CD4-positive, alpha-beta T cell treated with Interferon alpha-2 for 1 hour (primary cell): ENCODE measurements at places on chromosomes 4 and X.

DNA sequence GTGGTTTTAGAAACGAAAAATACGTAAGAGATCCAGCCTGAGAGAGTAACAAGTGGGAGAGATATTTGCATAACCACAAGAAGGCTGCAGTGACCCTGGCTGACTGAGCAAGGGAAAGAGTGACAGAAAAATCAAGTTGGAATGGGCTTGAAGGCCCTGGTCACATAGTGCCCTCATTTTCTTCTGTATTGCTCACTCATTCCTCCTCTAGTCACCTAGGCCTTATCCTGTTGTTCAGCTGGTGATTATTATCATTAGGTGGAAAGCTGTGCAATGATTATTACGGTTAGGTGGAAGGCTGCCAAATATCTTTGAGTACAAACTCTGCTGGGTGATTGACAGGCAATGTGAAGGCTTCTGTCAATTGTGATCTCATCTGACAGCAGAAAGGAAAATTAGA lies 2384.1 kb downstream of the PCDH7 start:
- no peak for DNase-seq

GRCh38 chr4:156545003-156545785 lies 426.4 kb downstream of the PDGFC start:
- no peak for DNase-seq

DNA sequence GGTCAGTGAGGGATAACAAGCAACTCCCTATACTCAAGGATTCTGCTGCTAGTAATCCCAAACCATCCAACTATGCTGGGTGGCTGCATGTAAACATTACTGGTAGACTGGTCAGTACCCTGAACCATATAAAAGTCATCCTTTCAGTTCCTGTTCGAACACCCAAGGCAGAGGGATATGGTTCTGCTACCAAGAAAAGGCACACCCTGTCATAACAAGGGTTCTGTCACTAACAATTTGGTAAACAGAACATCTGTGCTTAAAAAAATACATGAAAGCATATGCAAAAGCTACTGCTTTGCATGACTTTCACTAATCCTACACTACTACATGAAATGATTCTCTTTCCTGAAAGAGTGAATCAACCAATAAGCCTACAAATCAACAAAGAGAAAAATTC lies 76.8 kb upstream of the MCF2 start:
- no peak for DNase-seq

DNA sequence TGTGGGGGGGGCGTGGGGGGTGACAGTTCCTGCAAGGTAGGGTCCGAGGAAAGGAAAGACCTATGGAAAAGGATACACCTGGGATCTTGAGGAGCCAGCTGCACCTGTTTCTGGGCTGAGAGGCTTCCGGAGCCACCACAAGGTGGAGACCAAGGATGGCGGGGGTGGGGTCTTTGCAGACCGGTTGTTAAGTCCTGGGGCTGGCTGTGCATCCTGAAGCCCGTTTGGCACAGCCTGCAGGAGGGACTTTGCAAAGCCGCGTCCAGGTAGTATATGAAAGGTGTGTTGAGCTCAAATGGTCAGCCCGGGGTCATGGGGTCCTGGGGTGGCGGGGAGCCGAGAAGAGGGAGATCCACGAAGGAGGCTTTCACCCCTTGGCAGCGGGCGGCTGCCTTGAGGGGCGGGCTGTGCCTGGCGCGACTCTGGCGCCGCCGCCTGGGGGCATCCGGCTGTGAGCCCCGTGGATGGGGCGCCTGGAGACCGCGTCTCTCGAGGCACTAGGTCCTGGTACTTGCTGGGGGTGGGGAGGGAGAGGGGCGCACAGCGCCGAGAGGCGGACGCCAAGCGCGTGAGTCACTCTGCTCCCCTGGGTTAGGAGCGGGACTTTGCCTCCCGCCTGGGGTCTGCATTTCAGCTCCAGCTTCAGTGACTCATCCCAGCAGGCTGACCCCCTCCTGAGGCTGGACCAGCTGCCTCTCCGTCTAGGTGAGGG lies 58.2 kb upstream of the DYNLT3 start:
- no peak for DNase-seq

DNA sequence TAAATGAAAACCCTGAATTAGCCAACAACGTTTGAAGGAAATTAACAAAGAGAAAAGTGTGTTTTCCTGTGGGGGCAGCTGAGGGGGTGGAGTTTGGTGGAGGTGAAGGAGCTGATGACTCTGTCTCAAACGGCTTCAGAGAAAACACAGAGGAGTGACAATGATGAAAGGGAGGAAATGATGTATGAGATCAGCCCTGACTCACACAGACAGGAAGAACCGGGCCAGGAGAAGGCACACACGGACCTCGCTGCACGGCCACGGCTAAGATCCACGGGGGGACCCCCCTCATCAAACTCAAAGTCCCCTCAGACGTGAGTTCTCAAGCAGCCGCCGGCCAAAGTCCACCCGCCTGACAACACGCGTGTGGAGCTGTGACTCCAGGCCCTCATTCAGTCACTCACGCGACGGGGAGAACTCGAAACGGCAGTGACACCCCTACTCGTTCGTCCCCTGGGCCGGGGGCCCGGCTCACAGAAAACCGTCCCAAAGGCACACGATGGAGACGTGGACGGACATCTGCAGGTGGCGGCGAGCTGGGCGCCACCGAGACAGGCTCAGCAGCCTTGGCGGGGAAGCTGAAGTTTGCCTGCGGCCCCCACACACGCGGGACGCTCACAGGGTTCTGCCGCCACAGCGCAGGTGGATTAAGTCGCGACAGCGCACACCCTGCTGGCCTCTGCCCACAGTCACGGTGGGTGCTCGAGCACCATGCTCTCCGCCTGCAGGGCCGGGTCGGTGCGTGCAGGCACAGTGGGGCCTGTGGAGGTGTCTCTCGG lies 28.8 kb downstream of the PPP2R3B start:
- DNase-seq, result peak; percentile 41

DNA sequence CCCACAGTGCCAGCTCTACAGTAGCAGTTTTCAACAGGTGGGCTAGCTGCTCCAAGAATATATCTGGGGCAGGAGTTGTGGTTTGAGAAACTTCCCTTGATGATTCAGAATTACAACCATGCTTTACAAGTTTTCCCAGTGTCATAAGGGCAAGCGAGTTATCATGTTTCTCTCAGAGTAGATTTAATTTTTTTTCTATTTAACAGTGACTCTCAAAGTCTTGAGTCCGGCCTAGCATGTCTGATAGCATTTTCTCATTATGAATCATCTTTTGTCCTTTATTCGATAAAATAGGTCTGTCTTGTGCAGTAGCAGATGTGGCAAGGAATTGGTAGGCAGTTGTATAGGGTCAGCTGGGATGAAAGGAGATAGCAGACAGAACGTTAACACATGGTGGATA lies 62.2 kb upstream of the SPANXD start:
- no peak for DNase-seq

DNA sequence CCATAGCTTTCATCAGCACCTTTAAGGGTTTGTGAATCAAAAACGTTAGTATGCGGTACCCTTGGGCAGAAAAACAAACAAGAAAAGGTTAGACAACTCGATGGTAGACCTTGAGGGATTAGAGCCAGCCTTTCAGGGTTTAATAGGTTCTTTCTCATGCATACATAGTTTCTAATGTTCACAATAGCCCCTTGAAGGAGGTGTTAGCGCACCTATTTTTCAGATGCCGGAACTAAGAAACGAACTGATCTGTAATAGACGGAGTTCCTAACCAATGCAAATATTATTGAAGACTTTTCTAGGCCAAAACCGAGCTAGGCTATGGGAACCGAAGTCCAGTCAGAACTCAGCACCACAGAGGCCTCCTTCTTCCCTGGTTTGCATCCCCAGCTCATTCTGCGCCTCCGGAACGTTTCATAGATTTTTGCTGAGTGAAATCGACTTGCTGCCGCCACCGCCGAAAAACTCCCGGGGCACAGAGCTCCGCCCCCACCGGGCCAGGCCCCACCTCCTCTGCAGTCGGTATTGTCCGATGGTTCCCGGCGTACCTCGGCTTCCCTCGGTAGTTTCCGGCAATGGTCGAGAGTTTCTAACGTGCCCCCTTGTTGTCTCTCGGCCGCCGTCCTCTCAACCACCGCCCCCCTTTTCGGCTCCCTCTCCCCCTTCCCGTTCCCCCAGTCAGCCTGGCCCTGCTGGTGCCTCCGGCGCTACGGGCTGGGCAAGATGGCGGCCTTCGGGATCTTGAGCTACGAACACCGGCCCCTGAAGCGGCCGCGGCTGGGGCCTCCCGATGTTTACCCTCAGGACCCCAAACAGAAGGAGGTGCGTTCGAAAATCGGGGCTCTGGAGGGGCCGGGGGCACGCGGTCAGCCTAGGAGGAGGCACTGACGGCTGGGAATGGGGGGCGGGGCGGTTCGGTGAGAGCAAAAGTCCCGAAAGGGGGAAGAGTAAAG lies at the start of gene MED12:
TSS of gene MED12 (plus strand) at position 565 of the 953 bp plus-strand sequence. CDS start at position 724, 159 bp downstream.
- DNase-seq, result peak; percentile 81

DNA sequence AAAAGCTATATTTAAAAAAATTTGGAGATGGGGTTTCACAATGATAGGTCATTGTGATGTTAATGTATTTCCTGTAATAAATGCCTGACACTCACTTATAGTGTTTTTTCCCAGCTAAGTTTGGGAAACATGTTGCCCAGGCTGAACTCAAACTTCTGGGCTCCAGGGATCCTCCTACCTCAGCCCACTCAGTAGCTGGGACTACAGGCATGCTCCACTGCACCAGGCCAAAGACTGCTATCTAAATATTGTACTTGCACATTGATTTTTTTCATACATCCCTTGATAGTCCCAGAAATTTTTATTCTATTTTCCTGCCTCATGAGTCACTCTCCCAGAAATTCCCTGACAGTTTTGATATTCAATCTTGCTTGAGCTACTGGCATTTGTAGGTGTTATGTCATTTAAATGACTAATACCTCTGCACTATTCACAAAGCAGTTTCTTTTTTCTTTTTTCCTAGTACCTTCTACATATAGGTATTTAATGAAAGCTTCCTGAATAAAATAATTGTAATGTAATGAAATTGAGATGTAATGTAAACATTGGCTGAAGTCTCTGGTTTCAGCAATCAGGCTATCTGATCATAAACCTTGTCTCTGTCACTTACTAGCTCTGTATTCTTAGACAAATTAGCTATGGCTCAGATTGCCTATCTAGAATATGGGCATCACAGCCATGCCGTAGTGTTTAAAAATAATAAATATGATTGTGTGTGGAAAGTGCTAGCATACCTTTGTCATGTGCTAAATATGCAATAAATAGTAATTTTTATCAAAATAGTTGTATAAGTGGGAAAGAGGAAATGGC lies 1973.0 kb upstream of the AGA start:
- DNase-seq, result no peak

DNA sequence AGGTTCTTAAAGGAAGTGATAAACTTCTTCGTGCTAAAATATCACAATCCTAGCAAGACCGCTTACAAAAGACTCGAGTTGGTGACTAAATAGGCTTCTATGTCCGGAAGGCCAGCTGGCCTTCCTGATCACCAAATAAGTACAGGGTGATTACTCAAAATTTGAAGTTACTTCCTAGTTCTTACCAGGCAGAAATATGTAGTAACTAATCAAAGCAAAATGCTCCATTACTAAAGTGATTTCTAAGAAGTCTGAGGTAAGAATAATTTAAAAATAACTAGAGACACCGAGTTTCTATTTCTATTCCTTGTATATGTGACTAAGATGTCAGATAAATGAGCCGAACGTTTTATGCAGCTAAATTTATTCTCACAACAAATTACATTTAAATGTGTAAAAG lies 62.2 kb downstream of the NSUN7 start:
- no peak for DNase-seq

- DNase-seq, result no peak
These were observed 1950.0 kb upstream of the IGFBP7 start for GRCh38 chr4:59060002-59060846.

DNA sequence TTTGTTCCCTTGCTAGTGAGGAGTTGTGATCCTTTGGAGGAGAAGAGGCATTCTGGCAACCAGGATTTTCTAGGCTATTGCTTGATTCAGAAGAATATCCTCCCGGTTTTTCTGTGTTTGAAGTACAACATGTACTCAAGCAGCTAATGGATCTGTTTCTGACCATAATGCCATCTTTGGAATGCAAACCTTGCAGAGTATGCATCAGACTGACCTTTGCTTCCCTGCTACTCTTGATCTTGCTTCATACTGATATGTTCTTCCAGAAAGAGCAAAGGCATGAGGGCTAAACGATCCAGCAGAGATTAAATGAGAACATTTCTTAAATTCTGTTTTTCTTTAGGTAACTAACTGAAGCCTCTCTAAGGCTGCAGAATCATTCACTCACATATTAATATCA lies 265.4 kb upstream of the SLC7A11 start:
- DNase-seq, result no peak

GRCh38 chr4:53005149-53005546 lies 143.0 kb downstream of the RASL11B start:
- DNase-seq, result no peak

GRCh38 chrX:127459790-127460189 lies 592.4 kb downstream of the ACTRT1 start:
- DNase-seq, result no peak

- DNase-seq, result no peak
These were observed 310.0 kb downstream of the PDHA2 start for GRCh38 chr4:96149894-96150293.

GRCh38 chr4:120630427-120630826 lies 292.1 kb downstream of the PRDM5 start:
- DNase-seq, result no peak

GRCh38 chrX:37998586-37999262 lies 7.6 kb upstream of the SYTL5 start:
- no peak for DNase-seq

GRCh38 chr4:139461022-139461628 lies 7.2 kb downstream of the RAB33B start:
- DNase-seq, result no peak

DNA sequence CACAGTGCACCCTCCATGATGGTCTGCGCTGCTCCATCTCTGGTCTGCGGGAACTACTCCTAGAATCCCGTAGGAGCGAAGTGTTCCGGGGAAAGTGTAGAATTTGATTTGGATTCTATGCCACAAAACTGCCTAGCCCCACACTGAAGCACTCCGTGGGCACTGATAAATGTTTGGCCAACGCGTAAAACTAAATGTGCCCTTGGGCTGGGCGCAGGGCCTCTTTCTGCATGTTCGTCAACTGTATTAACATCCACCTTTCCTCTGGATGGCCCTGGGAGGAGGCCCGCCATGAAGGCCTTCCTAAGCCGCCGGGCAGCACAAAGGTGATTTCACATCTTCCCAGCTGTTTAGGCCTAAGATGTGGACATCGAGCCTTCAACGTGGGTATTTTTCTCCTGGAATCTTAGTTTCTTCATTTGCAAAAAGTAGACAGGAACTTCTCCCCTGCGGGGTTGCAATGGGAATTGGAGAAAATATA lies 2.6 kb downstream of the MSX1 start:
- DNase-seq, result no peak

GRCh38 chrX:10482261-10482660 lies 138.1 kb downstream of the MID1 start:
- peak; percentile 8 for DNase-seq
